Inflammatory macrophage treated with lipopolysaccharide for 4 hours (primary cell): ENCODE measurements at places on chromosomes 11 and 22.

GRCh38 chr11:116082256-116082655 lies 578.0 kb upstream of the CADM1 start:
- no peak for DNase-seq

DNA sequence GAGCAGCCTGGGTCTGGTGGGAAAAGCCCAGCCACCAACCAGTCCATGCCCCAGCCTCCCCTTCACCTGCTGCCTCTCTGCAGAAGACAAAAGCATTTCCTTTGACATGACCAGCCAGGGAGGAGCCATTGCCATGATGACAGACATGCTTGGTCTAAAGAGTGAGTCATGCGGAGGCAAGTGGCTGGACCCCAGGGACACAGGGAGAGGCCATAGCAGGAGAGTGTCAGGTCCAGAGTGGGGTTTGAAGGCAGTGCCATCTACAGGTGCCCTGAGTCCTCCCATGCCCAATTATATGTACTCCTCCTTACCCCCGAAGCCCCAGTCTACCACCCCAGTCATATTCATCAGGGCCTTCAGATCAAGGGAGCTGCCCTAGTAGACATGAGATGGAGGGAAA lies 67.4 kb downstream of the SCN3B start:
- DNase-seq: no peak

DNA sequence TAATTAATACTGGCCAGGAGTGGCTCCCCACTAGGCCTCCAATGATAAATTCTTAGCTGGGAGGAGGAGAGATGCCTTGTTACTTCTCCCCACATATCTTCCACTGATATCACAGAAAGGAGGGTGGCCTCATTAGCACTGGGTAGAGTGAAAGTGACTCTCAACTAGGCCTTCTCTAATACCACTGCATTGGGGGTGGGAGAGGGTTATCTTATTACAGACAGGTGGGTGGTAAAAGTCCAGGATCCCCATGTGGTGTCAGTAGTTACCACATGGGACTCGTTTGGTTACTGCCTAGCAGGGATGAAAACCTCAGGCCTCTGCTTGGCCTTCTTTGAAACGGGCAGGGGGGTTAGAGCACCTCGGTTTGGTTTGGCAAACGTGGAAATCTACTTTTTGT lies 167.3 kb downstream of the UVRAG start:
- no peak for DNase-seq

DNA sequence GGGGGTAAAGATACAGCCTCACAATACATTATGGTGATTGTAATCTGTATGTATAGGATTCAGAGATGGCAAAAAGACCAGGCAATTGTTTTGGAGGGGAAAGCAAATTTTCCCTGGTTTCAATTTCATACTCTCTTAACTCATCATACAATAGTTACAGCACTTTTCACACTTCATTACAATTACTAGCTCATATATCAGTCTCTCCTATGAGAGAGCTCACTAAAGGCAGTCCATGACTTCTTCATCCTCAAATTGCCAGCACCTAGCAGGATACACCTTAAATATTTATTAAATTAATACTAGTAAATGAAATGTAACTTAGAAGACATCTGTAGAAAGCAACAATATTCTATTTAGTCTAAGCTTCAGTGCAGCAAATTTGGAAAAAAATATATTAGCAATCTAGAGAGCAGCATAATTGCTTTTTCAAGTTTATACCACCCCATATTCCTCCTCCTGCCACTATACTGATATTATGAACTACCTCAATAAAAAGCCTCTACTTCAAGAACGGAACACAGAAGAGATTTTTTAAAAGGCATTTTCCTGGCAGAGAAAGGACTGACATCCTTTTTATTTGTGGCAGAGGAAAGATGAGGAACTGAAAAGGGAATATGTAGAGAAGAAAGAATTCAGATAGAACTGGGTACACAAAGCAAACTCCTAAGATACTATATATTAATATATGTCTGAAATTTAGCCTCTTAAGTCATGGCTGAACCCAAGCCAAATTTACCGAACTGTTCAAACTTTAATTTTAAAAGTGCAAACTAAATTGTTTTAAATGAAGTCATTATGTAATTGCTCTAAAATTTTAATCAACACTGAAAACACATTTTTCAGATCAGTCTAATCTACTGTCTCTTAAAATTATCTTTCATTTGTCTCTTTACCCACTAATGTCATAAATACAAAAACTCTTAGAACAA lies 27.7 kb downstream of the PICALM start:
- DNase-seq: no peak

DNA sequence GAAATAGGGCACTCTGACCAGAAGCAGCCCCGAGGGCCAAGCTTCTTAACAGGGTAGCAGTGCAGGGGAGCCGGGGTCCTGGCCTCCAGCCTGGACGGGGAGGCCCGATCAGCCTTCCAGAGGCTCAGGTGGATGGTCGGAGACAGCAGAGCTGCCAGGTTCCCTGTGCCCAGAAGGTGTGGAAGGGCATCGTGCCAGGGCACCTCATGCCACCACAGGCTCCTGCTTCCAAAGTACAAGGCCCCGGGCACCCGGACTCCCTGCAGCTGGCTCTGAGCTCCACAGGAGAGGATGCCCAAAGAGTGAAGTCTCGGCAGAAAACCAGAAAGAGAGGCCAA lies 14.3 kb downstream of the EHD1 start:
- no peak for DNase-seq

DNA sequence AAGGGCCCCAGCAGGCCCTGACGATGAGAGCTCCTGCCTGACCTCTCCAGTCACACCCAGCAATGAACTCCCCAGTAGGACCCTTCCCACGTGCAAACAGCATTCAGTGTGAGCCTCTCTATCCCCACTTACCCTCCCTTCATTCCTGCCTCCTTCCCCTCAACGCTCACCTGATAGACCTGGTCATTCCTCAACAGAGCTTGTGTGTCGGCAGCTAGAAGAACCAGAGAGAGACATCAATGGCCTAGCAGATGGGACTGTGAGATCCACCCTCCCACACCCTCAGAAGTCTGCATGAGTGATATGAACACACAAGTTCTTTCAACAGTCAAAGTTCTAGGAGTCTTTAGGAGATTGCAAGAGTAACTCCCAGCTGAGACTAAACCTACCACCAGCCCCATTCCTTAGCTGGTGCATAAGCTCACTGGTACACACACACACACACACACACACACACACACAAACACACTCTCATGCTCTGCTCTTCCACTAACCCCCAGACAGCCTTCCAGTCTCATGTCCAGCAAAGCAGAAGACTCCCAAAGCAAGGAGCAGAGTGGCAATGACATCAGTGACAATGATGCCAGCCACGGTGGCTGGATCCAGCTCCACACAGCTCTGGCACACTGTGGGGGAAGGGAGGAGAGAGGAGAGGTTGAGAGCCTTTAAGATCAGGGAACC lies 3.1 kb downstream of the CD3D start:
- no peak for DNase-seq
